ENCODE measurements at places on chromosomes 5 and 9. TPM values are rescaled to one million over a fixed set of nuclear protein-coding genes. Genes with fewer than 3 reads are reported as not detected.

The FCHO2 gene
- total RNA-seq: 2.0 TPM

DNA sequence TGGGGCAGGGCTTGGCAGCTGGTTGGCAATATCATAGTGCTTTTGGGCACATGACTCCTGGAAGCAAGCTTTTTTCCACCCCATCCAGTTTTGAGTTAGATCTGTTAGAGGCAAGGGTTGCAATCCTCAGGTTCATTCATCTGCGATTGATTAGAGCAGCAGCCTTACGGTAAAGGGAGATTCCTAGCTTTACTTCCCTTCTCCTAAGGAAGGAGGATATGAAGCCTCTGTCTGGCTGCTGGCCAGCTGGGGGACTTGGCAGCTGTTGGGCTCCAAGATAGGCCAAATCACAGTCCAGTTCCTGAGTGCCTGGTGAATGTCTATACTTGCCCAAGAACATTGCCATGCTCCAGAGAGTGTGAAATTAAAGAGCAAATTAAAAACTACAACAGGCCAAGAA is 113.4 kb upstream of the CCNH start:
- no peaks in the 10 kb centered on the region for H3K36me3 ChIP-seq
- H3K27me3 ChIP-seq: no peaks in the 10 kb centered on the region
- no peak overlapping the region for H3K27ac ChIP-seq
- no peaks in the 10 kb centered on the region for H3K4me1 ChIP-seq

- no peak overlapping the region for H3K27ac ChIP-seq
- H3K27me3 ChIP-seq: peaks cover 26% of the 10 kb centered on the region
- no peaks in the 10 kb centered on the region for H3K36me3 ChIP-seq
These were observed 291.5 kb downstream of the ZSWIM6 start for GRCh38 chr5:61623401-61624069.

- no peaks in the 10 kb centered on the region for H3K36me3 ChIP-seq
- no peak overlapping the region for H3K4me3 ChIP-seq
- H3K4me1 ChIP-seq: peaks cover 14% of the 10 kb centered on the region
- no peaks in the 10 kb centered on the region for H3K27me3 ChIP-seq
These were observed 59.7 kb downstream of the ERBIN start for GRCh38 chr5:65986050-65986451.

The DBH gene
- 1.8 TPM for total RNA-seq

DNA sequence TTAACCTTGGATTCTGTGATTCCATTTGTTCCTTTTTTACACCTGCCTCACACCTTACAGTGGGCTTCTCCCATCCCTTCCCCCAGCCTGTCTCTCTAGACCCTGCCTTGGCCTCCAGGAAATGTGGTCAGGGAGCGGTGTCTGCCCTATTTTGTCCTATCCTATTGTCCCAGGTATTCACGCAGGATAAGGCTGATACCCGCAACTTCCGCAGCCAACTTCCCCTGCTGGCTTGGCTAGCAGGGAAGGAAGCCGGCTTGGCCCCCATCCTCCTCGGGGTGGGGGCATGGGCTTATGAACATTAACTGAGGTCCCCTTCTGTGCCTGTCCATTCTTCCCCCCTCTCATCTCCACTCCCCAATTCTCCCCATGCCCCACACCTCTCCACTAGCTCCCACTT is 3.5 kb downstream of the CSF1R start:
- H3K27me3 ChIP-seq: peaks cover 22% of the 10 kb centered on the region
- no peak overlapping the region for H3K27ac ChIP-seq
- peaks cover 8% of the 10 kb centered on the region for H3K4me1 ChIP-seq

DNA sequence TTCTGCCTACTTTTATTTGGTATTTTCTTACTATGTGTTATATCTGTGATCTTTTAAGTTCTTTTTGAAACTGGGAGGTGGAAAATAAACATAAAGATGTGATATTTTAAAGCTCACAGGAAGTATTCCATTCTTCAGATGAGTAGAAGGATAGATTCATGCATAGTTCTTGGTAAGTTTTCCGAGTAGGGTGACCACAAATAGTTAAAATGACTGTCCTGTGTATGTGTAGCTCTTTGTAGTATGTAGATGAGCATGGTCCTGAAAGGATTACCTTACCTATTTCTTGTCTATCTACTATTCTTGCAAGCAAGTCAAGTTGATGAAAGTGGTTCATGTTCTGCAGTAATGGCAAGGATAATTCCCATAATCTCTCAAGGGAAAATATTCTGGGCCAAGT is 47.7 kb downstream of the SRFBP1 start:
- H3K4me1 ChIP-seq: no peaks in the 10 kb centered on the region
- H3K27me3 ChIP-seq: no peaks in the 10 kb centered on the region
- H3K27ac ChIP-seq: no peak overlapping the region
- DNase-seq: no peak
- H3K4me3 ChIP-seq: no peak overlapping the region
- no peaks in the 10 kb centered on the region for H3K36me3 ChIP-seq

The RNF208 gene
- total RNA-seq: 0.67 TPM

GRCh38 chr5:137027758-137028157 is 471.4 kb downstream of the SPOCK1 start:
- no peak for DNase-seq
- no peaks in the 10 kb centered on the region for H3K4me1 ChIP-seq
- H3K27me3 ChIP-seq: no peaks in the 10 kb centered on the region
- no peak overlapping the region for H3K27ac ChIP-seq
- H3K4me3 ChIP-seq: no peak overlapping the region
- H3K36me3 ChIP-seq: no peaks in the 10 kb centered on the region

DNA sequence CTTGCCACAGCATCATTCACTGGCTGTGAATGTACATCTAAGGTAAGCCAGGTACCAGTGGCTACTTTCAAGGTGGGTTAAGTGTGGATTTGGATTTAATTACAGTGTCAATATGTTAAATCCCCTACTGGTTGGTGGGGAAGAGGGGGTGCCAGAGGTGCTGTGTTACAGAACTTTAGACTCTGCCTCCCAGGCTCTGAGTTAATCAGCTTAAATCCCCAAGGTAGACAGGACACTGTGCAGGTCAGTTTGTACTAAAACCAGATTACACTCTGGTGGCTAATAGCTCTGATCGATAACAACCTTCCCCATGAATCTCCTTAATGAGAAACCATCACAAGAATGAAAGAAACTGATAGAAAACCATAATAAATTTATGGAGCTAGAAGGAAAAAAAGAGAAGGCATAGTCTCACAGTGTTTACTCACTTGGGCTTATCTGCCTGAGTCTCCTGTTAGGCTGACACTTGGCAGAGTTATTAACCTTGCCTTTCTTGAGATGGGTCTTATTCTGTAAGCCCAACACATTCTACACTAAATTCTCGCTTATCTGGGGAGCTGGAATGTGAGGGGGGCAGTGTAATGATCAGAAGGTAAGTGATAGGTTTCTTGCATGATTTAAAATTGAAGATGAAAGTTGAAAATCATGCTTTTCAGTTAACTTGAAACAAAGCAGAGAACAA is 106.8 kb downstream of the LMNB1 start:
- no peaks in the 10 kb centered on the region for H3K27me3 ChIP-seq
- no peaks in the 10 kb centered on the region for H3K4me1 ChIP-seq
- no peak overlapping the region for H3K27ac ChIP-seq

DNA sequence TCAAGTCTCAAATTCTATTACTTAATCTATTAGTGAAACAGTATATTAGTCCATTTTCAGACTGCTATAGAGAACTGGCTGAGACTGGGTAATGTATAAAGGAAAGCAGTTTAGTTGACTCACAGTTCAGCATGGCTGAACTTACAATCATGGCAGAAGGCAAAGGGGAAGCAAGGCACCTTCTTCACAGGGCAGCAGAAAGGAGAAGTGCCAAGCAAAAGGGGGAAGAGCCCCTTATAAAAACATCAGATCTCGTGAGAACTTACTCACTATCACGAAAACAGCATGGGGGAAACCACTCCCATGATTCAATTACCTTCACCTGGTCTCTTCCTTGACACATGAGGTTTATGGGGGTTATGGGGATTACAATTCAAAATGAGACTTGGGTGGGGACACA is 67.9 kb upstream of the CHSY3 start:
- no peaks in the 10 kb centered on the region for H3K4me1 ChIP-seq
- H3K4me3 ChIP-seq: no peak overlapping the region
- no peak for DNase-seq
- H3K36me3 ChIP-seq: no peaks in the 10 kb centered on the region
- H3K27ac ChIP-seq: no peak overlapping the region

DNA sequence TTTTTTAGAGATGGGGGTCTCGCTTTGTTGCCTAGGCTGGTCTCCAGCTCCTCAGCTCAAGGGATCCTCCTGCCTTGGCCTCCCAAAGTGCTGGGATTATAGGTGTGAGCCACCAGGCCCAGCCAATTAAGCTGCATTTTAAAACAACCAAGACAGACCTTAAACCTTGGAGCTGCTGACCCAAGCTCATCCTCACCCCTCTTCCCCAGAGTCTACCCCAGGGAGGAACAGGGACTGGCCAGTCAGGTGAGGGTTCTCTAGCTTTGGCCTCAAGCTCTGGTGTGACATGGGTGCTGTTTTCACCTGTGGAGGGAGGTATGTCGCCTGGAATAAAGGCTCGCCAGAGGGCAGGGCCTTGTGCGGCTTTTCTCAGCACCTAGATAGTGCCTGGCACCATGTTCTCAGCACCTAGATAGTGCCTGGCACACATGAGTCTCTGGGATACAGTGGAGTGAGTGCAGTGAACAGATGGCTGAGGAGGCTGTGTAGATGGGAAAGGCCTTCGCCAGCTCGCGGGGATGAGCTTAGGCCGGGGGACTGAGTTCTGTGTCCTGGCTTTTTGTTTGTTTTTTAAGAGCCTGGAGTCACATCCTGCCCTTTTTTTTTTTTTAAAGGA is 7.4 kb downstream of the CDK9 start:
- peaks cover 42% of the 10 kb centered on the region for H3K4me1 ChIP-seq
- no peak overlapping the region for H3K4me3 ChIP-seq
- no peaks in the 10 kb centered on the region for H3K27me3 ChIP-seq
- DNase-seq: no peak
- H3K27ac ChIP-seq: no peak overlapping the region
- H3K36me3 ChIP-seq: peaks cover 43% of the 10 kb centered on the region
